ENCODE measurements at places on chromosomes 5 and 9. TPM values are rescaled to one million over a fixed set of nuclear protein-coding genes. Genes with fewer than 3 reads are reported as not detected.

Gene BTNL8
- not detected for total RNA-seq

GRCh38 chr5:88396751-88397281 is 128.2 kb upstream of the TMEM161B start:
- no peak for DNase-seq

Gene PCDHGA1
- 0.54 TPM for total RNA-seq

DNA sequence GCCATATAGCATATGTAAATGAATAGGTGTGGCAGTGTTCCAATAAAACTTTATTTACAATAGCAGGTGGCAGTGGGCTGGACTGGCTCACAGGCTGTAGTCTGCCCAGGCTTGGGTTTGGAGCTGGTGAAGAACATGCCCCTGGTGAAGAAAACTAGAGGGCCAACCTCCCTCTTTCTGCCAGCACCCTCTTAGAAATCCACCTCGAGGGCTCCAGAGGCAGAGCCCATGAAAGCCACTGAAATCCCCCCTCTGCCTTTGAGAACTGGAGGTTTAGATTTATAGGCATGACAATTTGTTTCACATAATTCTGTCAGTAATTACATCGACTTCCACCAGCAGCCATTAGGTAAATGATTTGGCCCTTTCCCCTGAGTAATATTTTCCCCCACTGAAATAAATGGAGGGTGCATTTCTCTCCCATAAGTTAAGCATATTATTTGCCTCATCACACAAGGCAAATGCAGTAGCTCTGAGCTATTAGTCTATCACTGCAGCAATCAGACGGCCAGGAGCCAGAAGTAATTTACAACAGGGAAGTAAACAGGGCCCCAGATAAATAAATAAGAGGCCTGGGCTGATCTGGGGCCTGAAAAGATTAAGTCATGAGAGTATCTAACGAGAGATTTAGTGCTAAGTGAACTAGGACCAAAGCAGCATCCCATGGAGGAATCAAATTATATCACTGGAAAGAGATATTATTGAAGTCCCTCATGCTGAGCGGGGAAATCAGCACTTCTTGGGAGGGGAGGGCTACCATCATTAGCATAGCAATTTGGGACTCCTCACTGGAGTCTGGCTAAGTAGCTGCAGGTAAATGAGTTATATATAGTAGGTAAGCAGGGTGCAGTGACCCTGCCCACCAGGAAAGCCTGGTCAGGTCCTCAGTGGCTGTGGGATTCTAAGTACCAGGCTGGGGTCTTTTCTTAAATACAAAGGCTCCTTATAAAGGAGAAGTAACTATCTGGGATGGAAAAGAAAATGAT is 123.9 kb downstream of the SLIT3 start:
- DNase-seq: no peak

DNA sequence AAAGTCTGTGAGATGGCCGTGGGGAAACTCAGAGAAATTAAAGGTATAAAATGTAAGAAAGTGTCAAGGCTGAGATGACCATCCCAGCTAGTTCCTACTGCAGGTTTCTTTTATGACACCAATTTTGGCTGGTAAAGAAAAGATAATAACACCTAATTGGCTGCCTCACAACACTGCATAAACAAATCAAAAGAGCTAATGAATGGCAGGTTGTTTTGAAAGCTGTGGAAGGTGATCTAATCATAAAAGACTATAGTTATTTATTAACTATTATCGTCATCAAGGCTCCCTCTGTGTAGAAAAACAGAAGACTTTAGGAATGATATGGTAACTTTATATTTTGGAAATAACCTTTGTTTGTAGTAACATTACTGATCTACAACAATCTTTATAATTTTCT is 3.5 kb upstream of the SPINK5 start:
- no peak for DNase-seq

DNA sequence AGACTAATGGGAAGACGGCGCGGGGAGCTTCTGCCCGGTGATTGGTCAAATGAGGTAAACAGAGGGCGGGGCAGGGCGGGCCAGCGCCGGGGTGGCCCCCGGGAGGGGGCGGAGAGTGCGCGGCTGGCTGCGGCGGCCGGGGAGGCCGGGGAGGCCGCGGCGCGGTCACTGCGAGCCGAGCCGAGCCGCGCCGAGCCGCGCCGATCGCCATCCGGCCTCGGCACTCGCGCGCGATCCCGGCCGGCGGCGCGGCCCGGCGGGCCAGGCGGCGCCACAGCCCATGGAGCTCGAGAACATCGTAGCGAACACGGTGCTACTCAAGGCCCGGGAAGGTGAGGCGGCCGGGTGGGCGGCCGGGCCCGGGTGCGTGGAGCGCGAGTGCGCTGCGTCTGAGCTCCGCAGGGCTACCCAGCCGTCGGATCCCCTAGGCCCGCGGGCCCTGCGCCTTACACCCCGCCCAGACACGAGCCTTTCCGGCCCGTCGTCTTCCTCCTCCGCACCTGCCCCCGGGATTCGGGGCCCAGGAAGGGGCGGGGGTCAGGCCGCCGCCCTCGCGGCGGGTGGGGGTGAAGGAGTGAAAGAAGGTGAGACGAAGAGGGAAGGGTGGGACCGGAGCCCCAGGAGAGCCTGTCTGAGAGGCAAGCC is at the start of gene GRK6:
TSS of gene GRK6 (plus strand) at position 111 of the 645 bp plus-strand sequence. CDS start at position 281, 170 bp downstream.
- DNase-seq: peak; percentile 92

- DNase-seq: no peak
These were observed 159.6 kb downstream of the ACTL7B start for GRCh38 chr9:108696156-108696555.

Gene SPTAN1
- total RNA-seq: 298 TPM

DNA sequence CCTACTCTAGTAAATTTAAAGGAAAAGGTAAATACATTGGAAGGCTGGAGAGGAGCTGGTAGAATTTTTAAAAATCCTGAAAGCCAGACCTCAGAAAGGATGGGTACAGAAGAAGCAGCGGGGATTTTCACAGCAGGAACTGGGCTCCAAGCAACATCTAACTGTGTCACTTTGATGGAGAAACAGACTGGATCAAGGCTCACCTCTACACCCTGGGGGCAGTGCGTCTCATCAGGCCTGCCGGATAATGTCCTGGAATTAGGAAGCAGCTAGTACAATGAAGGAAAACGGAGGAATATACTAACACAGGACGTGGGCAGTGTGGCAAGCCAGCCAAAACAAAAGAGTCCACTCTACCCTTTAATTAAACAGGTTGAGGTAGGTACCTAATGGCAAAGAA is 463.6 kb downstream of the TAF11L14 start:
- DNase-seq: no peak

GRCh38 chr9:92970467-92970923 is 23.2 kb downstream of the FGD3 start:
- peak; percentile 66 for DNase-seq

GRCh38 chr9:88322906-88323566 is 65.2 kb upstream of the SPIN1 start:
- peak; percentile 23 for DNase-seq

Gene OBP2B
- total RNA-seq: not detected

- peak; percentile 70 for DNase-seq
These were observed 18.3 kb upstream of the ECPAS start for GRCh38 chr9:111502506-111502905.

Gene LHFPL2
- total RNA-seq: 7.3 TPM

DNA sequence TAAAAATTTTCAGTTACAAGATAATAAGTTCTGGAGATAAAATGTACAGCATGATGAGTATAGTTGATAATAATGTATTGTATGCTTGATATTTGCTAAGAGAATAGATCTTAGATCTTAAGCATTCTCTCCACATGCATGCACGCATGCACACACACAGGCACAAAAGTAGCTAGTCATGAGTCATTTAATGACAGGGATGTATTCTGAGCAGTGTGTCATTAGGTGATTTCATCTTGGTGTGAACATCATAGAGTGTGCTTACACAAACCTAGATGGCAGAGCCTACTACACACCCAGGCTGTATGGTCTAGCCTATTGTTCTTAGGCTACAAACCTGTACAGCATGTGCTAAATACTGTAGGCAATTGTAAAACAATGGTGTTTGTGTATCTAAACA is 124.2 kb downstream of the PTTG1 start:
- no peak for DNase-seq

GRCh38 chr5:88925692-88926490 is 42.9 kb upstream of the MEF2C start:
- no peak for DNase-seq

GRCh38 chr5:137234973-137235943 is 263.9 kb downstream of the SPOCK1 start:
- no peak for DNase-seq

GRCh38 chr5:151434570-151435237 is 12.7 kb upstream of the SLC36A1 start:
- DNase-seq: no peak

Gene PGM5
- 7.7 TPM for total RNA-seq

DNA sequence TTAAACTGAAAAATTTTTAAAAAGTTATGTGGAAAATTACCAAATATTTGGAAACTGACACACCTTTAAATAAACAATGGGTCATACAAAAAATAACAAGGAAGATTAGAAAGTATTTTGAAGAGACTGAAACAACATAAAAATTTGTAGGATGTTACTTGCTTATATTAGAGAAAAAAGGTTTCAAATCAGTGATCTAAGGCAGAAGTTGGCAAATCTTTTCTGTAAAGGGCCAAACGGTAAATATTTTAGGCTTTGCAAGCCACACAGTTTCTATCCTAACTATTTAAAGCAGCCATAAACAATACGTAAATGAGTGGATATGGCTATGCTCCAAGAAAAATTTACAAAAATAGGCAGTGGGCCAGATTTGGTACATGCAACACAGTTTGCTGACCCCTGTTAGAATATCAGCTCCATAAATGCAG is 81.3 kb downstream of the OXCT1 start:
- no peak for DNase-seq

DNA sequence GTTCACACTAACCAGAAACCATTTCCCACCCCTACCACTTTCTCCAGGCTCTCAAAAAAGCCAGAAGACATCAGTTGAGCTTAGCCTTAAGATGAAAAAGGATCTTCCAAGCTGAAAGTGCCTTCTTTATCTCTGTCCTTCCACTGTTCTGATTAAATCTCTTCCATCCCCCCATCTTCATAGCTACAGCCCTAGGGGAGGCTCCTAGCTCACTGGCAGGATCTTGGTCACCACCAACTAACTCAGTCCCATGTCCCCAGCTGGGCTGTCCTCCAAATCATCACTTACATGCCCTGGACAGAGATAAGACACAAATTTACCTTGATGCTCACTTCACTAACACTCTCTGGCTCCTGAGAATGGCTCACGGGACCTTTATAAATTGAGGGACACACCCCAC is 14.3 kb downstream of the LCP2 start:
- no peak for DNase-seq

Gene SETD9
- total RNA-seq: 21.7 TPM

Gene THBS4
- 2.0 TPM for total RNA-seq

DNA sequence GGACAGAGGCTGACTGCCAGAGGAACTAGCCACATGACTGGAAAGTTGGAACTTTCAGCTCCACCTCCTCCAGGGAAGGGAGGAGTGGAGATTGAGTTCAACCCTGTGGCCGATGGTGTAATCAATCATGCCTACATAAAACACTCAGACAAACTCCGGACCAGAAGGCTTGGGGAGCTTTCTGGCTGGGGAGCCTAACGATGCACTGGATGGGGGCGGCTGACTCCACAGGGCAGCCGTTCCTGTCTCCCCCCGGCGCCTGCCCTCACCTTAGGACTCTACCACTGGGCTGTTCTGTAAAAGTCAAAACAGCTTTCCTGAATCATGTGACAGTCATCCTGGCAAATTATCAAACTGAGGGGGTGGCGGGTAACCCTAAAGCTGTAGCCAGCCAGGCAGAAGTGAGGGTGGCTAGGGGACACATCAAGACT is 58.0 kb downstream of the GOLM1 start:
- no peak for DNase-seq

DNA sequence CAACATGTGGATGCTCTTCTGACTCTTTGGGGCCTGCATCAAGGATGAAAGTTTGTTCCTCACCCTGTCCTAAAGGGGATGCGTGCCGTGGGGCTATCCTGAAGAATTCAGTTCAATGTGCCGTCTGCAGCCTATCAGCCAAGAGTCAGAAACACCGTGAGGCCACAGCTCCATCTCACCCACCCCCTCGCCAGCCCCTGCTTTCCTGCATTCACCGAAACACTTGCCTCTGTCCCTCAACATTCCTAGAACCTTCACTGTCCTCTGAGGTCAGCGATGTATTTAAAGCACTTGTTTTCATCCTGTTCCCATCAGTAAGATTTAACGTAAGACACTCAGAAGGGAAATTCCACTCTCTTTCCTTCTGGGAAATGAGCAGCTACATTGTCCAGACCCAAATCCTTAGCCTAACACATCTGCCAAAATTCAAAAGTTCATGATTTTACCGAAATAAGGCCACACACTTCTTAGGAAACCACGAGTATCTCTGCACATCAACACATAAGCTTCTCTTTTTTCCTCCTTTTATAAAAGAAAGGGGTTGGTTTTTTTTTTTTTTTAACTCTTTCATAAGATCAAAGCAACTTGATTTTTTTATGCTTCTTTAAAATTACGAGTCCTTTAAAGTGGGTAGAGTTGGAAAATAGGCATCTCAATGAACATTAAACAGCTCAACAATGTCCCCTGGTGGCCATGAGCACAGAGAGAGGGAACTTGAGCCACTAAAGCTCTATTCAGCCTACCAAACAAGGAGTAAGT is 100.7 kb downstream of the SUSD1 start:
- peak; percentile 72 for DNase-seq

Gene SMIM23
- total RNA-seq: not detected

GRCh38 chr9:115939065-115939765 is 214.4 kb upstream of the PAPPA start:
- no peak for DNase-seq

Gene GABRP
- 3.0 TPM for total RNA-seq

GRCh38 chr5:150412319-150413175 is at the start of gene CD74:
Gene CD74 (minus strand): TSS chr5:150412910. CDS start chr5:150412749, 161 bp downstream.
- DNase-seq: peak; percentile 69
